ENCODE measurements at places on chromosomes 16 and 17.

DNA sequence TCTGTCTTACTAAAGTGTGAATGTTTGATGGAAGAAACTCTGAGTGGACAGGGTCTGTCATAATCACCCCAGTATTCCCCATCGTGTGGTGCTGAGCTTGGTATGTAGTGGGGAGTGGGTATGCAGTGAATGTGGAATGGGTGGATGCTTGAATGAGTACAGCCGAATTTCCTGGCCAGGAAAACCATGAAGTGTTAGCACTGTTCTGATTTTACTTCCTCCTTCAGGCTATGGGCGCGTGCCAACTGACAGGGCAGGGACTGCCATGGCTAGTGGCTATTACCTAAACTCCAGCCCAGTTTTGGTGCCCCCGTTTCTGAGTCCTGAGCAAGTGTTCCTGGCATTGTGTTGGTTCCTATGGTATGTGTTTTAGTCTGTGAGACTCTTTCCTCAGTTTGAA lies 48.6 kb downstream of the PRKCA start:
- DNase-seq, result no peak

GRCh38 chr16:77555791-77556190 lies 121.0 kb upstream of the ADAMTS18 start:
- DNase-seq, result no peak

GRCh38 chr16:86459266-86459665 lies 51.1 kb upstream of the FOXF1 start:
- no peak for DNase-seq

DNA sequence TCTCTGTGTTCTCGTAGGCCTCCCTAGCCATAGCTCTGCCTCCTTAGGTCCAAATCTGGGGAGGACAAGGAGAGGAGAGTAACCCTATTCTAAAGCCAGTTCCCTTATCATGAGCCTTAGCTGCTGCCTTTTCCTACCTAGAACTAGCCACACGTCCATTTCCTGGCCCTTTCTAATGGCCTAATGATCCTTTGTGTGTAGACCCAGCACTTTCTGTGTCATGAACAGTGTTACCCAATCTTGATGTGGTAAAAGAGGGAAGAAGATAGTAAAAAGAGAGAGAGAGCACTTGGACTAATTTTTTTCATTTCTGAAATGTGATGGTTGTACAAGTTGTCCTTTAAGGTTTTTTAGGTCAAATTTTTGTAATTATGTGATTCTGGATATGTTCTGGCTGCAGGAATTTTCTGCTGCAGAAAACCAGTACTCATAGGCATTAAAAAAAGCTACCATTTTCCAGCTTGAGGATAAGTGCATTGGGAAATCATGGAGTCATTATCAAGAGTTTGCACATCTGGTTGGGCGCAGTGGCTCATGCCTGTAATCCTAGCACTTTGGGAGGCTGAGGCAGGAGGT lies 18.2 kb downstream of the CASC3 start:
- no peak for DNase-seq

- DNase-seq, result no peak
Observed at GRCh38 chr17:40344421-40345160, 19.9 kb downstream of the GJD3 start.

All from WTC11 (cell line).